ENCODE measurements at places on chromosomes 1 and 21.

DNA sequence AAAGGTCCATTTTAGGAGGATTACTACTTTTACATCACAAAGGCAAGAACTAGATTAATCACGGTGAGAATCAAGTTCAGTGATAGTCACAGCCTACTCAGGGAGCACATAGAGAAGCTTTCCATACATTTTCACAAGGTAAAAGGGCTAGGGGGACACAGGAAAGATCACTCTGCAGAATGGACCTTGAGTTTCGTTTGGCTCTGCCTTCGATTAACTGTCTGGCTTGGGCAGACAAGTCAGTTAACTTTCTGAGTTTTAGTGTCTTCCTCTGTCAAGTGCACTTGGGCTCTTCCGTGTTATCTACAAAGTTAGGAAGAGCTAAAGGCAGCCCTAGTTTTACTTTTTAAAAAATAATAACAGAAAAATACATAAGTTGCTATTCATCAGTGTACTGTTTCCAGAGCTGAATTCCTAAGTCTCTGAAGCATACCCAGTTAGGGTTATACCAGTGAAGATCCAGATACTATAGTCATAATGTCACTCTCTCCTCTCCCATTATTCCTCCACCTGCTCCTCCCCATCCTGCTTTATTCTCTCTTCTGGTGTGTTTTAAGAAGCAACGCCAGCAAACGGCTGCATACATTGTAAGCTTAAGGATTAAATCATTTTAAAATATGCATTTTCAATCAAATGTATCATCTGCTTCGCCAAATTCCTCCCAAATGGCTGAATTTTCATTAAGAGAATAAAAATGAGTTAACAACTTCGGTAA, 1.7 kb downstream of the CEP170 start:
- peak; percentile 49 for DNase-seq

DNA sequence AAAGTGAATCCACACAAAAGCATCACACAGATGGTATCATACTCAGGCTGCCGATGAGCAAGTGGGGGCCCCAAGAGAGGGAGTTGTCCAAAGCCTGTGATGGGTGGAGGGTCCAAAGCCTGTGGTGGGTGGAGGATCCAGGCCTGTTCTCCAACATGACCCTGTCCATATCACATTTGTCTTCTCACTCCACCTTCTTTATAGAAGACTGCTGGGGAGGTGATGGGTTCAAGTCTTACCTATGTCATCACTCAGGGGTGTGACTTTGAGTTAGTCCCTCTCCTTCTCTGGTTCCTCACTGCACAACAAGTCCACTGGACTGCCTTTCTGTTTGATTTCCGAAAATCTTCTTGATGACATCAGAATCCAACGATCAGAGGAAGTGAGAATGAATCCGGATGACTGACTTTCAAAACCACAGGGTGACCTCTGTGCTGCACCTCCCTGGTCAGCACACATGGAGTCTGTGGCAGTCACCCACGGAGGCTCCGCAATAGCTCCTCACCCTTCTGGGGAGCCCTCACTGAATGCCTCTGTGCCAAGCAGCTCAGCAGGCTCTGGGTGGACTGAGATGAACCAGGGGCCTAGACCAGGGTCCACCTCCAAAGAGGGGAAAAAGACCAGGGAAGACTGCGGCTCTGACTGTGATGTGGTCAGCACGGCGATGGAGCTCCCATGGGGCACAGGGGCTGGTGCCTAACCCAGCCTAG, 166.8 kb downstream of the HIVEP3 start:
- DNase-seq, result peak; percentile 76

GRCh38 chr1:236809148-236809547, 14.1 kb downstream of the MTR start:
- no peak for DNase-seq

- no peak for DNase-seq
Measured at GRCh38 chr1:201769966-201770365, 59.0 kb upstream of the IPO9 start.

- peak; percentile 61 for DNase-seq
Measured at GRCh38 chr1:155218854-155219591, 10.5 kb downstream of the MTX1 start.

DNA sequence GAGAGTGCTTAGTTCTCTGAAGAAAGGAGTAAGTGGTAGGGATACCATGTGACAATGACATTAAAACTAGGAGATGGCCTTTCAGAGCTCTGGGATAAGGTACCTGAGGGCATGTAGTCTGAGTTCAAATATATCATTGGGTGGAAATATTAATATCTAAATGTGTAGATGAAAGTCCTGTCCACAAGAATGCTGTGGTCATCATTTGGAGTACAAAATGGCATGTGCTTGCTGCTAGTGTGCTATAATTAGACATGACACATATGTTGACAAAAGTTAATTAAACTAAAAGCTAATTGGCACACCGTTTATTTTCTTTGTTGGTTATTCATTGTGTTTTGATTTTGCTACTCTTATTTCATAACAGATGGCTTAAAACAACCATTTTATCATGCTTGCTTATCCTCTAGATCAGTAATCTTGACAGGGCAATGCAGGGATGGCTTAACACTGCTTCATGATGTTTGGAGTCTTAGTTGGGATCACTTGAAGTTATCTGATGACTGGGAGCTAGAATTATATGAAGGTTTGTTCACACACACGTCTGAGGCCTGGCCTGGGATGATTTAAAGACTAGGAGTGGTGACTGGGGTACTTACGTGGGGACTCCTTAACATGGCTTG, 31.0 kb downstream of the CC2D1B start:
- DNase-seq, result no peak

DNA sequence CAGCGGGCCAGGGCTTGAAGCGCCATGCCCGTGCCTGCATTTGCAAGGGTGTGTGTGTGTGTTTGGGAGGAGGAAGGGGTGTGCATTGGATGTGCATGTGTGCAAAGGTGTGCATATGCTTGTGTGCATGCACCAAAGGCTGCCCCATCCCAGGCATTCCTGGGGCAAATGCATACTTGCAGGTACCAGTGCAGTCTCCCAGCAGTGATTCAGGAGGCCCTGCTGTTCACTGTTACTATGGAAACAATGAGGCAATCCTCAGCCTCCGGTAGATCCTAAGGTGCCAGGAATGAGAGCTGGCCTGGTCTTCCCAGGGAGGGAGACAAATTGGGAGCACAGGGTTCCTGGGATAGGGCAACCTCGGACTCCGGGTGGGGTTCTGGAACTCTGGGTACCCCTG, 7.5 kb upstream of the FNDC5 start:
- no peak for DNase-seq

- no peak for DNase-seq
Measured at GRCh38 chr1:159274631-159275030, 27.5 kb upstream of the FCER1A start.

GRCh38 chr1:151920149-151920548, 10.8 kb upstream of the THEM4 start:
- no peak for DNase-seq

DNA sequence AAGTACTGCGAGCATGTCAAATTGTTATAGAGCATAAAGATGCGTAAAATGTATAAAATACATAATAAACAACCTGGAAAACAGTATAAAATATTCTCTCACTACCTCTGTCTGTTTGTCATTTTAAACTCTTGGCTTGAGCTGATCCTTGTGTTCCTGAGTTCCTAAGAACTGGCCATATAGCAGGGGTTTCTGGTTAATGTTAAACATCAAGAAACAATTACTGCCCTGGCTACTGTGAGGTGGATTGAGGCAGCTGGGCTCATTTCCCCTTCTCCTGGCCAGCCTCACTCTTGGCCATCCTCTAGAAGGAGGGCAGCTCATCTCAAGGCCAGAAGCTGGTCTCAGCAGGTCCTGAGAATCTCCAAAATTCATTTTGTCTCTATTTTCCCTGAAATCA, 297.3 kb upstream of the USP24 start:
- no peak for DNase-seq

DNA sequence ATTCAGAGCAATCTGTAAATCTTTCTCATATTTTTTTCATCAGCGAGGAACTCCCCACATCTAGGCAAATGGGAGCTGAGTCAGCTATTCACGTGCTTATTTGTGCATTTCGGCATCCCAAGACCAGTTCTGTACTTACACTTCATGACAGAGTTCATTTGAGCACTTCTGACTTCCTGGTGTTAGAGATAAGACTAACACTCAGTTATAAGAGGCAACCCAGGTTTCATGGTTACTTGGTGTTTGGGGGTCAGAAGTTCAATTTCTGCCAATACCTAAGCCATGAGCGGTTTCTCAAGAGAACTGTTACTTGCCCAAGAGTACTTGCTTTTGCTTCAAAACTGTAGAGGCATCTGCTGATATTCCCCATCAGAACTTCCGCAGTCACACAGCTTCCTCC, 24.1 kb upstream of the DESI2 start:
- no peak for DNase-seq

DNA sequence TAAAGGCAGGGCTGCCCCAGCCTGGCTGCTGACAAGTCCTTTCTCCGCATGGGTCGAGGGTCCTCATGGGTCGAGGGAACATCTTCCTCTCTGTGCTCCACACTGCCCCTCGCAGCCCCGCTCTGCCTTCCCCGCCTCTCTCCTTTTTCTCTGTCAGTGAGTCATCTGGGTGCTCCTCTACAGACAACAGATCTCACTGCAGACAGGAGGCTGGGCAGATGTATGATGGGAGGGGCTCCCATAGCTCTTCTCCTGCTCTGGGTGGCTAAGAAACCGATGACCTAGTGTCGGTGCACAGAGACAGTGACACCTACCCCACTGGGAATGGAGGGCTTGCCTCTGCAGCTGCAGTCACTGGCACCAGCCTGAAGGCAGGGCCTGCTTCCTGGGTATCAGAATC, 5.5 kb downstream of the KCNA10 start:
- no peak for DNase-seq

DNA sequence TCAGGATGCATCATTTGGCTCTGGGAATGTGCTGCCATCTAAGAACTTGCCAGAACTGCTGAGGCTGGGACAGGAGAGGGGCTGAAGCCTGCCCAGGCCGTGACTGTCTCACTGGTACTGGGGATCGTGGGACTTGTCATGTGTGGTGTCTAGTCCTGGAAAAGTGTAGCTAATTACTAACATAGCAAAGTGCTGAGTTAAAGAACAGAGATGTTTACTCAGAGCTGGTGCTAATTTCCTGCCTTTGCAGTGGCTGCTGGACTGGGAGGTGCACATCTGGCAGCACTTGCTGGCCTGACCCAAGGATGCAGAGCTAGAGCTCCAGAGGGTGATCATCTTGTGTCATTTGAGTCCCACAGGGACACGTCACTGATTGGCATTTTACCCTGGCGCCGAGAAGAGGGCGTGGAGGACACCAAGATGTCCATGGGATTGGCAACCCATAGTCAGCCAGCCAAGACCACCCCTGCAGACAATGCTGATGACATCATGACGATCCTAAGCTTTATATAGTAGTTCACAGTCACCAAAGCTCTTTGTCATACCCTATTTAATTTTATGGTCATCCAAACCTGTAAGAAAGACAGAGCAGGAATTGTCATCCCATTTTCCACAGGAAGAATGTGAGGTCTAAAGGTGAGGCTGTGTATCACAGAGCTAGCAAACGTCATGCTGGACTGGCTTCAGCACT, 110.1 kb upstream of the SLC44A3 start:
- DNase-seq, result no peak

GRCh38 chr1:47415728-47416318, at the start of gene FOXE3:
Gene FOXE3, plus strand, starts transcription at chr1:47416285. Its CDS starts 31 bp downstream, at chr1:47416316.
- DNase-seq, result no peak

DNA sequence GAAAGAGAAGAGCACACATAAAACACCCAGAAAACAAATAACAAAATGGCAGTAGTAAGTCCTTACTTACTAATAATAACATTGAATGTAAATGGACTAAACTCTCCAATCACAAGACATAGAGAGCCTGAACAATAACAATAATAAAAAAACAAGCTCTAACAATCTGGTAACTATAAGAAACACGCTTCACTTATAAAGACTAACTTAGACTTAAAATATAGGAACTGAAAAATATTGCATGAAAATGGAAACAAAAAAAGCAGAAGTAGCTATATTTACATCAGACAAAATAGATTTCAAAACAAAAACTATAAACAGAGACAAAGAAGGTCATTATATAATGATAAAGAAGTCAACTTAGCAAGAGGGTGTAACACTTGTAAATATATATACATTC, 83.1 kb upstream of the LYPLAL1 start:
- DNase-seq, result peak; percentile 58

DNA sequence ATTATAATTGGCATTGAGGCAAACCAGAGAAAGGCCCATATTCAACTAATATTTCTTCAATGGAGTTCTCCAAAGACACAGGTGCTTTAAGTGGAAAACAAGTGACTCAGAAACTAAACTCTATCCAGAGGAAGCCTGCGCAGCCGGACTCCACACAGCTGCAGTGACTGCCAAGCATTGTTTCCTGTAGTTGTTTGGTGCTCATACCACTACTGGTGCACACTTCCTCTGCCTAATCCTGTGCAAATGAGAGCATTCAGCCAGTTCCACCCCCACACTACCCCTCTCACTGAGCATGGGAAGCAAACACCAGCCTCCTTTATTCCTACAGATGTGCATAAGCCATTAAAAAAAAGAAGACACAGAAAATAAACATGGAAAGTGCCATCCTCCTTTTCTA, 102.9 kb downstream of the VAV3 start:
- peak; percentile 21 for DNase-seq

DNA sequence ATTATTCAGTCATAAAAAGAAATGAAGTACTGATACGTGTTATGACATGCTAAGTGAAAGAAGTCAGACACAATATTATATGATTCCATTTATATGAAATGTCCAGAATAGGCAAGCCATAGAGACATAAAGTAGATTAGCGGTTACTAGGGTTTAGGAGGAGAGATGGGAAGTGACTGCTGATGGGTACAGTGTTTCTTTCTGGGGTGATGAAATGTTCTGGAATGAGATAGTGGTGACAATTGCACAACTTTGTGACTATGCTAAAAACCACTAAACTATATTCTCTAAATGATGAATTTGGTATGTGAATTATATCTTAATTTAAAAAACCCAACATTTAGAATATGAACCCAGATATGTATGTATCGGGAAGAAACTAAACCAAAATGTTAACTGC, 27.6 kb downstream of the IPP start:
- DNase-seq, result peak; percentile 64

- DNase-seq, result peak; percentile 67
Measured at GRCh38 chr1:94621395-94621794, 79.8 kb upstream of the F3 start.

- no peak for DNase-seq
Measured at GRCh38 chr1:224301391-224301790, 28.6 kb downstream of the NVL start.

- DNase-seq, result no peak
Measured at GRCh38 chr1:98121646-98122045, 200.8 kb upstream of the DPYD start.

DNA sequence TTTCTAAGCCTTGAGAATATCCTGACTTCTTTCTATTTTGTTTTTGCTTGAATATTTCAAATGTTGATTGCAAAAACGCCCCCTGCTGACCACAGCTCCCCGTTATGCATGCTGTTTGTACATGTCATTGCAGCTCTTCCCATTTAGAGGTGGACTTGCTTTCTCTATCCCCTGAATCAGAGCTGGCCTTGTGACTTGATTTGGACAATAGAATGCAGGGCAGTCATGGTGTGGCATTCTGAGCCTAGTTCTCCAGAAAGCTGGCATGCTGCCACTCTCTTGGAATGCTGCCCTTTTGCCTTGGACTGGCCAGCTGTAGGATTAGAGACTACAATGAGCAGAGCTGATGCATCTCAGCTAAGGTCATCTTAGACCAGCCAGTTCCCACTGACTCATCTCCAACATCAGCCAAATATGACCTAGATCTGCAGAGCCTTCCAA, 1561.5 kb downstream of the MRPL39 start:
- DNase-seq, result peak; percentile 60

GRCh38 chr1:13517193-13517812, 3.5 kb upstream of the LRRC38 start:
- peak; percentile 44 for DNase-seq
